Activated naive CD4-positive, alpha-beta T cell (primary cell): ENCODE measurements at places on chromosomes 2 and 18.

DNA sequence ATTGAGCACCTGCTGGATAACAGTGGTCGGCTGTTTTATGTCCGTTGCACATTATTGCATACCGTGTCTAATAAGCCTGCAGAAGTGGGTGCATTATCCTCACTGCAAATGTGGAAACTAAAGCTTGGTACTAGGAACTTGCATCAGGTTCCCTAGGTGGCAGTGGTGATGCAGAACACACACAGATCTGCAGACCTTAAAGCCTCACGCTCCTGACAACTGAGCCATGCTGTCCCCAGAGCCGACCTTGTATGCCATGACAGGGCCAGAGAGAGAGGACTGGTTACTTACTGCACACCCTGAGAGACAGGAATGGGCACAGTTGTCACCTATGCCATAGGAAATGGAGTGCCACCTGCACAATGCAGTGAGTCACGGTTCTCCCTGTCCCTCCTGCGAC lies 151.8 kb downstream of the SH3RF3 start:
- no peak for DNase-seq

- no peak for DNase-seq
Observed at GRCh38 chr2:110679337-110679707, 1.5 kb upstream of the BUB1 start.

DNA sequence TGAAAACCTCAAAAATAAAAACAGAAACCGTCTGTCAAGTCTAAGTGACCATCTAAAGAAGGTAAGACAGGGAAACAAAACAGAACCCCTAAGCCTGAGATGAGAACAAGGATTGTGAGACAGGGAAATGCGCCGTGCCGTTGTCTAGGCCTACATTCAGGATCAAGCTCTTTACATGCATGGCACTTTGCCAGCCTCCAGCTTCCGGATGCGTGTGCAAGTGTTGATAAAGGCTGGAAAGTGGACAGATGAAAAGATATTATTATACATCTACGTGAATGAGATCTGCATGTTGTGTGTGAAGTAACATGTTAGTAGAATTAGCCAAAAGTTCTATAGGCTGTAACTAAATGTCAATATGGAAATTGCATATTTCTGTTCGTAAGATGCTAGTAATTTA lies 28.6 kb upstream of the TMEM87B start:
- no peak for DNase-seq

- DNase-seq: no peak
Observed at GRCh38 chr2:241511091-241511741, 2.8 kb upstream of the STK25 start.

GRCh38 chr2:239118675-239119211 lies 270.9 kb downstream of the TWIST2 start:
- no peak for DNase-seq

GRCh38 chr2:200373231-200373630 lies 66.7 kb downstream of the SPATS2L start:
- DNase-seq: no peak

DNA sequence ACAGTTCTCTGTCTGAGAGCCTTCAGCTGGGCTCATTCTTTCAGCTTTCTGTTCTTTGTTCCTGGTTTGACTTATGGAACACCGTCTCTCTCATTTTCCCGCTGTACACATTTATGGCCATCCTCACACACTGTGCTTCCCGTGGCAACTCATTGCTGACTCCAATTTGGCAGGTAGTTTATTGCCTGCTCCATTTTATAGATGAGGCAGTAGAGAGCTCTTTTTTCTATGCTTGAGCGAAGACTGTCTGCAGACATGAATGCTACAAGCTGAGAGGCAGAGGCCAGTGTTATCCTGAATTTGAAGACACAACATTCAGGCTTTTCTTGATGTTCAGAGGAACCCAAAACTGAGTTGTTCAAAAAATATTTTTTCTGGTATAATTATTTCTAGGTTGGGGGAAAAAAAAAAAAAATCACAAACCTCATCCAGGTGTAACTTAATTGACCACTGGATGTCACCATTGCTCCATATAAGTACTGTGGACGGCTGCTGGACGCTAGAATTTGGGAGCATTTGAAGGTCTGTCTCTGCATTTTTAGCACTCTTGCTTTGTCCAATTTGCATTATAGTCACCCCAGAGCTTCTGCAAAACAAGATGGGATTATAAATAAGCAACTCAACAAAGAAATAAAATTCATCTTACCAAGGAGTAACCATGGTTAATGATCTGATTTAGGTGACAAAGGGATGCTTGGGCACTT lies 83.5 kb downstream of the HRH4 start:
- DNase-seq: no peak

DNA sequence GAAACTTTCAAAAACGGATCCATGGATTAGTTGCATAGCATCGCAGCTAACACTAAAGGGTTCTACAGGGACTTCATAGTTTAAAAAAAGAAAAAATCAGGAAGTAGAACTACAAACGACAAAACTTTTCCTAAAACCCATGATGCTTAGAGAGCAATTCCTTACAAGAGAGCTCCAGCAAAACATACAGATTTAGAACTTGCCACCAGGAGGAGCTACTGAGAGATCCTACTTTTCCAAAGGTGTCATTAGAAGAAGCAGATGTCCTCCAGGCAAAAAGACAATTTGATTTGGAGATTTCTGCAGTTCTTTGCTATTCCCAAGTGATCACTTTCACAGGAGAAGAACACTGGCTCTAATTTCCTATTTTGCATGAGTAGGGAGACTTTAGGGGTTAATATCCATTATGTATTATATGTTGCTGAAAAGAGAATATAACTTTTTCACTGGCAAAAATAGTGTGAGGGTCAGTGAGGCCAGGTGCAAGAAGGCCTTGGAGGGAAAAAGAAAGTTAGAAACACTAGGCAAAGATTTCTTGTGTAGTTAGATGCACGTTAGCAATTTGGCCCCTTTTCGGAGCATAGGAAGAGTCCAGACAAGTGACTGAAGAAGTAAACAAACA lies 436.2 kb downstream of the SUCLG1 start:
- no peak for DNase-seq

DNA sequence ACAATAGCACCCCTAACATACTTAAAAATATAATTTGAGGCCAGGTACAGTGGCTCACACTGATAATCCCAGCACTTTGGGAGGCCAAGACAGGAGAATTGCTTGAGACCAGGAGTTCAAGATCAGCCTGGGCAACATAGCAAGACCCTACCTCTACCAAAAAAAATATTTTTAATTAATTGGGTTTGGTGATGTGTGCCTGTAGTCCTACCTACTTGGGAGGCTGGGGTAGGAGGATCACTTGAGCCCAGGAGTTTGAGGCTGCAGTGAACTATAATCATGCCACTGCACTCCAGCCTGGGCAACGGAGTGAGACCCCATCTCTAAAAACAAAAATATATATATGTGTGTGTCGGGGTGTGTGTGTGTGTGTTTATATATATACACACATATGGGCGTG lies 91.3 kb downstream of the MEMO1 start:
- no peak for DNase-seq

DNA sequence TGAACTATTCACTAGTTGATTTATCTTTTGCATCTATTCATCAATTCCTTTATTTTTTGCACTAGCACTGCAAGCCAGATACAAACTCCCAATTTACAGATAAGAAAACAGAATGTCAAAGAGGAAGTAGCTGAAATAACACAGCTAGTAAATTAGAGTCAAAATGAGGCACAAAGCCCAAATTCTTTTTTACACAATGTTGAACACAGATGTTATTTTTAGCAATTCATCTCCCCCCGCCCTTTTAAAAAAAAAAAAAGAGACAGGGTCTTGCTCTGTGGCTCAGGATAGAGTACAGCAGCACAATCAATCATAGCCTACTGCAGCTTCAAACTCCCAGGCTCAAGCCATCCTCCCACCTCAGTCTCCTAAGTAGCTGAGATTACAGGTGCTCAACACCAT lies 127.8 kb downstream of the CCBE1 start:
- no peak for DNase-seq

DNA sequence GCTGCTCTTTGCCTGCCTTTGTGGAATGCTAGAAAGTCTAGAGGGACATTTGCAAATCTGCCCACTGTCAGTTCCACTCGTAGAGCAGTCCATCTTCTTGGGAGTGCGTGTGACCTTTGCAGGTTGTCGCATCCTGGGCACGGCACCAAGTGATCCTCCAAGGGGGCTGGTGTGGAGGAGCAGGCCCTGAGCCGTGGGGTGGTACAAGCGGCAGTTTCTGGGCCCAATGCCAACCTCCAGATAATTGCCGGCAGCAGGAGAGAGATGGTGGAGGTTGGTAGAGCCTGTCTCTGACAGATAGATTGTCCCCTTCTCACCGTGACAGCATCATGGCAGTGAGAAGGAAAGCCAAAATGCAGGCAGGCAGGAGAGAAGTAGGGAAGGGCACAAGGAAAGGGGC lies 150.7 kb upstream of the SLC14A2 start:
- no peak for DNase-seq

DNA sequence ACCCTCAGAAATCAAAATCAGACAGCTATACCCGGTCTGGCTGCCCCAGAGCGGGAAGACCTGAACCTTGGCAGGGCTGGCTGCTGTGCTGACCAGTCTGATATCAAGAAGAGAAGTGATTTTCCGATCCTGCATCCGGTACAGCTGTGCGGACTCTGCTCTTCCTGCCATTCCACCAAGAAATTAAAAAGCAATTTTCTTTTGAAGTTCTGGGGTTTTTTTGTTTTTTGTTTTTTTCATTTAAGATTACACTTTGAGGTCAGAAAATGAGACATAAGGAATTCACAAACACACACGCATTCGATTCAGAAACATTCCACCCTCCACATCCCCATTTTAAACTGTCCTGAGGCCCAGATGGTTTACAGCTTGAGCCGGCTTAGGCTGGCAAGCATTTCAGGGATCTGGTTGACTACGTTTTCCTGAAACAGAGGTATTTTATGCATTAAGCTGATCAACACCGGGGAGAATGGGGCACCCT lies 156.5 kb downstream of the COL6A3 start:
- DNase-seq: no peak

GRCh38 chr2:221747289-221747972 lies 175.3 kb upstream of the EPHA4 start:
- DNase-seq: no peak

GRCh38 chr2:22481486-22482259 lies 903.3 kb upstream of the KLHL29 start:
- DNase-seq: no peak

GRCh38 chr2:161307676-161308075 lies 549 bp upstream of the PSMD14 start:
- DNase-seq: no peak

GRCh38 chr2:143514413-143514812 lies 385.2 kb downstream of the ARHGAP15 start:
- DNase-seq: no peak

- no peak for DNase-seq
Observed at GRCh38 chr2:190080527-190081049, 18.1 kb upstream of the MSTN start.

GRCh38 chr2:88733155-88733902 lies 41.9 kb downstream of the RPIA start:
- DNase-seq: no peak

- no peak for DNase-seq
Observed at GRCh38 chr2:168997118-168997521, 34.0 kb downstream of the ABCB11 start.

DNA sequence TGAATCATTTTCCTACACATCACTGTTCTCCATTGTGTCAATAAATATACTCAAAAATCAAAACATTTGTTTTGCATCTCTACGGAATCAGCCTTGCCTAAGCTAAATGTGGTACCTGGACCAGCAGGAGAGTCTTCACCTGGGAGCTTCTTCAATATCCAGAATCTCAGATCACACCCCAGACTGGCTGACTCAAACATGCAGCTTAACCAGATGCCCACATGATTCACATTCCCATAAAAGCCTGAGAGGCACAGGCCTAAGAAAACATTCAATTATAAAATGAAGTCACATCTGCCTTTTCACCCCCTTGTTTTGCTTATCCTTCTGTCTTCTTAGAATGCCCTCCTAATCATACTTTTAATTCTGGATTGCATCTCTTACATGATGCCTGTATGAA lies 1045.5 kb upstream of the NXPH2 start:
- DNase-seq: no peak

- DNase-seq: no peak
Observed at GRCh38 chr18:35291166-35291565, 1.1 kb upstream of the ZSCAN30 start.

DNA sequence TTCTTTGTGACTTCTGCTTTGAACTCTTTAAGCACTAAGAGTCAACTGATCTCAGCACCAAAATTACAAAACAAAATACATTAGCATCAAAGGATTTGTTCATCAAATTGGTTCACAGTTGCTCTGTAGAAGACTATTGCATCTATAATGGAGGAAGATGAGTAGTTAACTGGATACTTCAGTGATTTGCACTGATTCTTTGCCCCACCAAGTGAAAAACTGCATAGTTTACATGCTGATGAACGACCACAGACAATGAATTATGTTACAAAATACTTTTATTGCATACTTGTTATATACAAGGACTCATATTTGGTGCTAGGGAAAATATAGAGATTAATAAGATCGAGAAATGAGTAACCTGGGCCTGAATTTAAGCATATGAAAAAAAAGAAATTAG lies 107.2 kb downstream of the SCG2 start:
- no peak for DNase-seq

DNA sequence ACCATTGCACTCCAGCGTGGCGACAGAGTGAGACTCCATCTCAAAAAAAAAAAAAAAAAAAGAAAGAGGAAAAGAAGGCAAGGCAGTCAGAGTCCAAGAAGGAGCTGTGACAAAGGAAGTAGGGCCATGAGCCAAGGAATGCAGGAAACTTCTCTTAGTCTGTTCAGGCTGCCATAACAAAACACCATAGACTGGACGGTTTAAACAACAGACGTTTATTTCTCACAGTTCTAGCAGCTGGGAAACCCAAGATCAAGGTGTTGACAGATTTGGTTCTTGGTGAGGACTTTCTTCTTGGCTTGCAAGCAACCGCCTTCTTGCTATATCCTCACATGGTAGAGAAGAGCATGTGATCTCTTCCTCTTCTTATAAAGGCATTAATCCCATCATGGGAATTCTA lies 13.1 kb upstream of the SUMO1 start:
- no peak for DNase-seq

- no peak for DNase-seq
Observed at GRCh38 chr2:124153713-124154112, 128.6 kb downstream of the CNTNAP5 start.

DNA sequence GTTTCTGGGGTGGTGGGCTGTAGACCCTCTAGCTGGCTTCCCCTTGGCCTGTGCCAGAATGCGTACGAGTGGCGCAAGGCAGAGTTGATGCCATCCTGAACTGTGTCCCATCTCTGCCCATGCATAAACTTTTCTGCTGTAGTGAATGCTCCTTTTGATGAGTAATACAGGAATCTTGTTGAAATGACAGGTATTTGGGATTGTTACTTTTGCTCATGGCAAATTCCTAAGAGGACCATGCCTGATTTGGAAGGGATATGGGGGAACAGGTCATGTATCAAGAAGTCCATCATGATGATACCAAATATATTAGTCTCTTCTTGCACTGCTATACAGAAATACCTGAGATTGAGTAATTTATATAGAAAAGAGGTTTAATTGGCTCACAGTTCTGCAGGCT lies 648.0 kb downstream of the SLC4A3 start:
- no peak for DNase-seq
